ENCODE measurements at places on chromosomes 1 and 21.

DNA sequence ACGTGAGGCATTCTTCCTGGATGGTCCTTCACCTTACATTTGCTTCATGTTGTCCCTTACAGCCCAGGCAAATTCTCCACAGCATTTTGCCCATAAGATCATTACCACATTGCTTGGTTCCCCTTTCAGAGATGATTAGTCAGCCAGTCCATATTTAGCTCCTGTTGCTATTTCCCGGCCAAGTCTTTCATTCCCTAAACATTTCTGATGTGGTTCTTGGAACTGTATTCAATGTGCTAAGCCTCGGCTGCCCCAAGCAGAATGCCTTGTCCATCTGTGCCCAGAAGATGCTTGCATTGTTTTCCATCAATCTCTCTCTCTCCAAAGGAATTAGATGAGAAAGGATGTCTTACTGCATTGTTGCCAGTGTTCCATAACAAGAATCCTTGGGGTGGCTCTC, 420.9 kb upstream of the CAMK1G start:
- no peak for DNase-seq

- no peak for DNase-seq
Measured at GRCh38 chr1:28308750-28309149, 20.1 kb upstream of the MED18 start.

DNA sequence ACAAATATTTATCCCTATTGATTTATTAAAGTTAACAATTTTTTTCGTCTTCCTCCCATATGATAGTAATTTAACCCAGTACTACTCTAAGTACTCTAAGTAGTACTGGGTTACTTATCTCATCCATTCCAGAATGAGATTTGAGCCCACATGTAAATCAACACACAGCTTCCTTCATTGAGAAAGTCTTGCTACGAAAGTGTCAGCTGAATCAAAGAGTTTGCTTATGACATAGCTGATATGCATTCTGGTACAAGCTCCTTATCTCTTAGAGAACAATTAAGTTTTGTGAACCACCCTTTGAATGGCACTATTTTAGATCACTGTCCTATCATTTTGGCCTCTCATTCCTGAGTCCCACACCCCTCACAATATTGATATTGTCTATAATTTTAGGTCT, 2.4 kb upstream of the SLC44A3 start:
- DNase-seq, result no peak

GRCh38 chr1:16146279-16147155, 9.4 kb downstream of the EPHA2 start:
- no peak for DNase-seq

Data from cortex of kidney (tissue), 1 donor.